Erythroblast (primary cell): ENCODE measurements at places on chromosomes 4 and X.

DNA sequence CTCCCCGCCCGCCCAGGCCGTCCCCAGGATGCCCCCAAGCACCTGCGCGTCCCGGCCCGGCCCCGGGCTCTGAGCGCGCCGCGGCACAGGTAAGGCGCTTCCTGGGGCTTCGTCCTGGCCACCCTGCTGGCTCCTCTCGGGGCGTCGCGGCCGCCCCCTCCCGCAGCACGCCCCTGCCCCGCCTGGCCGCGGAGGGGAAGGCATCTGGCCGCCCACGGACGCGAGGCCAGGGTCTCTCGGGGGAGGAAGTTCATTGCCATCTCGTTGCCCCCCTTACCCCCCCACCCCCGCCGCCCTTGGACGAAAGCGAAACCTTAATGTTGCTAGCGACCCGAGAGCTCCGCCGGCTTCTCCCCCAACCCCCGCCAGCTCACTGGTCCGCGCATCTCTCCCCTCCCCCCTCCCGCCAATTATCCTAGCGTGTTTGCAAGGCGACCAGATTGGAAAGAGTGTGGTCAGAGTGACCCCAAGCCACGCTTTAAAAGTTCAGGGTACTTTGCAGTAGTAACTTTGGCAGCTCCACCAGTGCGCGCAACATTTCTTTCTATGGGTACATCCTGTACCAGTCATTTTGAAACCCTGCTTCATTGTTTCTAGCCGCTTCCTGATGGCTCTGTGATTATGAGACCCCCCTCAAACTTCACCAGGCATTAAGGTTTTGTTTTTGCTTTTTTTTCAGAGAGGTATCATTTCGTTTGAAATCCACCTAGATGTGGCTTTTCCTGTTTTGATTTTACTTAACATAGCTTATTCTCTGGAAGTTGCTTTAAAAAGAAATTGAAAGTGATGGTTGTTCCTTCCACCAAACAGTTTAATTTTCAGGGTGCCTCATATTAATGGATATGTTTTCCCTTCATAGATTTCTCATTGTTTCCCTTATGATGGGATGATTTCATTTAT, 626 bp downstream of the TBC1D1 start:
- DNase-seq, result no peak

GRCh38 chrX:75365243-75365975, 91.5 kb downstream of the UPRT start:
- no peak for DNase-seq

DNA sequence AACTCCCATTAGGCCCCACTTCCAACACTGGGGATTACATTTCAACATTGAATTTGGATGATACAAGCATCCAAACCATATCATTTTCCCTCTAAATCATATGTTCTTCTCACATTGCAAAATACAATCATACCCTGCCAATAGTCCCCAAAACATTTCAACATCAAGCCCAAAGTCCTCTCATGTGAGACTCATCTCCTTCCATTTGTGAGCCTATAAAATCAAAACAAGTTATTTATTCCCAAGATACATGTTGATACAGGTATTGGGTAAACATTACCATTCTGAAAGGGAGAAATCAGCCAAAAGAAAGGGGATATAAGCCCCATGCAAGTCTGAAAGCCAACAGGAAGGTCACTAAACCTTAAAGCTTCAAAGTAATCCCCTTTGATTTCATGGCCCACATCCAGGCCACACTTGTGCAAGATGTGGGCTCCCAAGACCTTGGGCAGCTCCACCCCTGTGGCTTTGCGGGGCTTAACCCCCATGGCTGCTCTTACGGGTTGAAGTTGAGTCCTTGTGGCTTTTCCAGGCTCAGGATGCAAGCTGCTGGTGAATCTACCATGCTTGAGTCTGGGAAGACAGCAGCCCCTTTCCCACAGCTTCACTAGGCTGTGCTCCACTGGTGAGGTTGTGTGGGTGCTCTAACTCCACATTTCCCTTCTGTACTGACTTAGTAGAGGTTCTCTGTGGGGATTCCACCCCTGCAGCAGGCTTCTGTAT, 40.6 kb upstream of the SERTM2 start:
- no peak for DNase-seq

- DNase-seq, result no peak
These were observed 184.7 kb downstream of the ARHGAP6 start for GRCh38 chrX:11481035-11481434.

DNA sequence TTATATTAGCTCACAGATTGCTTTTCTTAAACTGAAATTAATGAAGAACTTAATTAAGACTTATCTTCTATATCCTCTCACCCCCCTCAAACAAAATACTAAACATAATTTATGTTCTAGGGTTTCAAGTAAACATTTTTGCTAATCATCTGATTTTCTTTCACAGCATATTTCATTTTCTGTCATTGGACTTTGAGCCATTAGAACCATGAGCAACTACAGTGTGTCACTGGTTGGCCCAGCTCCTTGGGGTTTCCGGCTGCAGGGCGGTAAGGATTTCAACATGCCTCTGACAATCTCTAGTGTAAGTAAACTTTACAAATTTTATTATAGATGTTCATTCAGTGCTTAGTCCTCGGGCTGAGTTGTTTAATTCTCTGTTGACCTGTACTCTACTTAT, 3.3 kb downstream of the PDLIM5 start:
- peak; percentile 6 for DNase-seq

- no peak for DNase-seq
These were observed 952.7 kb upstream of the SLIT2 start for GRCh38 chr4:19298998-19299397.

DNA sequence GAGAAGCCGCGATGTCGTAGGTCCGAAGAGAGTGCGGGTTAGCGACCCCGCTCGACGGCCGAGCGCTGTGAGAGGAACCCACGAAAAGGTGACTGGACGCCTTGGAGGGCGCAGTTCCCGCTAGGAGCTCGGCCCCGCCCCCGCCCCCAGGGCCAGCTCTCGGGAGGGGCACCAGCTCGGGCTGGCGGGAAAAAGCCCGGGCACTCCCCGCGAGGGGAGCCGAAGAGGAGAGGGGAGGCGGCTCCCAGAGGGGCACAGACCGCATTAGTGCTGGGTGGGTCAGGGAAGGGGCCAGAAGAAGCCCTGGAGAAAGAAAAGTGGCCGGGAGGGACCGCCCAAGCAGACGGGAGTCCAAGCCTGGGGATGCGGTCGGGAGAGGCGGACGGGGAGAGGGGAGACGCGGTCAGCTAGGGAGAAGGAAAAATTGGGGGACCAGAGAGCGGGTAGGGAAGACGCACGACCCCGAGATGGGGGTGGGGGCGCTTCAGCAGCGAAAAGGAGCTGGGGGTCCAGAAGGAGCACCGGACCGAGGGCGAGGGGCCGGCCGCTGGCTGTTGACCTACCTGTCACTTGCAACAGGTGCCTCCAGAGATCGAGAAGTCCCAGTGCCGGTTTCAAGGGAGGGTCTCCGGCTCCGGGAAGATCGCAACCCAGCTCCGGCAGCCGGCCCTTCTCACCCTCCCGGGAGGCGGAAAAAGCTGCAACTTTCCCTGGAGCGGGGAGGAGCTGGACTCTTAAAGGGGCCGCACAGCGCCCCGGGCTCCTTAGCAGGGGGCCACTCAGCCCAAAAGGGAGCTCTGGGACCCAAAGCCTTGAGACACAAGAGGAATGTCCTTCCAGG, at the start of gene SYTL4:
SYTL4 (minus strand) TSS at position 681 of the 841 bp plus-strand sequence. CDS start 30,084 bp downstream, outside the sequence.
- DNase-seq, result peak; percentile 70

GRCh38 chrX:22634083-22634482, 361.4 kb downstream of the CBLL2 start:
- DNase-seq, result no peak

- DNase-seq, result no peak
These were observed 153.3 kb upstream of the LNX1 start for GRCh38 chr4:53744446-53745160.

GRCh38 chr4:43360296-43360695, 467.8 kb downstream of the GRXCR1 start:
- DNase-seq, result no peak

DNA sequence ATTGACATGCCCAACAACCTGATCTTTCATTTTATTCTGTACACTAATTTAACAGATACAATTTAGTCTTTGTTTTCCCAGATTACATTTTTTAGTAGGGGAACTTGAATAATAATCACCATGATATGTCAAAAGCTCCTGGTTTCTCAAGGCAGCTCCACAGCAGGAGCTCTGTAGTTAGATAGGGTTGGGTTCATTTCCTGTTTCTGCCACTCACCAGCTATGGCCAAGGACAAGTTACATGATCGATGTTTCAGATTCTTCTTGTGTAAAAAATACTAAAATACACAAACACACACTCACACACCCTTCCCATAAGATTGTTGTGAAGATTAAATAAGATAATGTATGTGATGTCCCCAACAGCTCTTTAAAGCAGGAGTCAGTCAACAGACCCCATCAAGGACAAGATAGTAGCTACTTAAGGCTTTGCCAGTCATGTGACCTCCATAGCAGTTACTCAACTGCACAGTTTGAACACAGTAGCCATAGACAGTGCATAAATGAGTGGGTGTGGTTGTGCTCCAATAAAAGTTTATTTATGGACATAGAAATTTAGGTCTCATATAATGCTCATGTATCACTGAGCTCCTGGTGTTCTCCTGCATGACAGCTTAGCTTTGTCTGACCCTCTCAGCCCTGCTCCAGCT, 18.4 kb downstream of the GUCY1A1 start:
- DNase-seq, result no peak

DNA sequence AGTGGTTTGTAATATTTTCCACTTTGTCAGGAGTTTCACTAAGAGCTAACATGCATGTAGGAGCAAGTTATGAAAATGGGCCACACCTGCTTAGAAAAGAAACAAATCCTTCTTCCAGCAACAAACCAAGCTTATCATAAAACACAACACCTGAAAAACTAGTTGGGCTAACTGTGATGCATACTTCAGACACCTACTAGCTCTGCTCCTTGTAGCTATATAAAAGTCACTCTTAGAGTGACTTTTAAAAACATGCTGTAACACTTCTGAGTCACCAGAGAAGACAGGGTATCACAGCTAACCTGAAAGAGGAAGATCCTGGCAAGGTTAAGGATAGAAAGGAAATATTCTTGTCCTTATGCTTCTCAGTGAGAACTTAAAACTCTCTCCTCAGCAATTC, 3.6 kb upstream of the SLAIN2 start:
- no peak for DNase-seq

DNA sequence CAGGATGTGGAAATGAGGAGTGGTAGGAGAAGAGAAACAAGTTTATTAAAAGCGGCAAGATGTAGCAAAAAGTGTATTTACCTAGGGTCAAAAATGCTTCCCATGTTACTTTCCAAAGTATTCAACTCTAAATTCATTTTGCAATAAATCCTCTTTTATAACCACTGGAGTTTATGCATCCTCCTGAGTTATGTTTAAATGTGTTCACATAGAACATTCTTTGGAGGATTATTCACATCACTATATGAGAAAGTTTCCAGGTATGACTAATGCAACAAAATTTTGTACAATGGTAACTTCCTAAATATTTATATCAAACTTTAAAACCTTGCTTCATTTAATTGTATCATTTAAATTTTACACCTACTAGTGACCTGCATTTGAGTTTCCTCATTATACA, 870.6 kb upstream of the SLIT2 start:
- DNase-seq, result no peak

- DNase-seq, result peak; percentile 7
These were observed 141.5 kb downstream of the RPS6KA6 start for GRCh38 chrX:84046403-84046984.

GRCh38 chrX:140034916-140035315, 69.6 kb upstream of the CXorf66 start:
- no peak for DNase-seq

GRCh38 chr4:109977854-109978501, 65.3 kb downstream of the EGF start:
- DNase-seq, result peak; percentile 31

DNA sequence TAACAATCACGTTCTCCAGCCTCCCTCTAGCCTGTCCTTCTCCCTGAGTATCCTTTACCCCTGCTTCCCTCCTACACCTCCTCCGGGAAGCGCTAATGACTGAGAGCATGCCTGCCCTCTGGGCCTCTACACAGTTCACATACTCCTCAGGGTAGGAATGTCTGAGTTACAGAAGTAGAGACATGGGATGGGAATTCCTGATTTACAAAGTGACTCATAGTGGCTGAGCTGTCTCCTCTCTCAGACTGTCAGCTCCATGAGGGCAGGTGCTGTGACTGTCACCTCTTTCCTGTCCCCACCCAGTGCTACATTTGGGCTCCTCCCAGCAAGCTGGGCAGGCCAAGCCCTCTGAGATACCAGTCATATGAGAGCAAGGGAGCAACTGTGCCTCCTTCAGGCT, 2.6 kb downstream of the LAS1L start:
- DNase-seq, result no peak

GRCh38 chr4:79996851-79997250, 76.2 kb downstream of the ANTXR2 start:
- DNase-seq, result no peak

DNA sequence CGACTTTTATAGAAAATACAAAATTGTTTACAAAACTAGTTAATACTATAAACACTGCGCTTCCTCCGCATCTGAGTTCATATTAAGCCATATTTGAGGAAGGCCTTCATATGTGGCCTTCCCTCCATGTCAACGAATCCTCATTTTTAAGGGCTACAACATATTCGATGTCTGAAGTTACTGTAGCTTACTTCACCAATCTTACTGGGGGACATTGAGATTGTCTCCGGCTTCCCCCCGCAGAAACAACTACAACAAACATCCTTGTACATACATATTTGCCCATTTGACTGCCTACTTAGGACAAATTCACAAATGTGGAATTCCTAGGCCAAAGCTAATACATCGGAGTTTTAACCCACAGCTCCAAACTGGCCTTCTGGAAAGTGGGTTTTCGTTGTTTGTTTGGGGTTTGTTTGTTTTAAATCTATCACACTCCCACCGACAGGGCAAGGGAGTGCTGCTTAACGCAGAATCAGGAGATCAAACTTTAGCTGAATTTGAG, 581 bp upstream of the FAM114A1 start:
- DNase-seq, result no peak

- no peak for DNase-seq
These were observed 54.7 kb upstream of the ZXDA start for GRCh38 chrX:57964975-57965374.

- DNase-seq, result no peak
These were observed 23.7 kb downstream of the SULT1E1 start for GRCh38 chr4:69836287-69836686.

GRCh38 chr4:54427826-54428225, 198.7 kb downstream of the PDGFRA start:
- no peak for DNase-seq

GRCh38 chrX:1244164-1245076, 24.2 kb upstream of the CSF2RA start:
- DNase-seq, result no peak

- no peak for DNase-seq
These were observed 46.8 kb downstream of the UCHL1 start for GRCh38 chr4:41303372-41304118.

DNA sequence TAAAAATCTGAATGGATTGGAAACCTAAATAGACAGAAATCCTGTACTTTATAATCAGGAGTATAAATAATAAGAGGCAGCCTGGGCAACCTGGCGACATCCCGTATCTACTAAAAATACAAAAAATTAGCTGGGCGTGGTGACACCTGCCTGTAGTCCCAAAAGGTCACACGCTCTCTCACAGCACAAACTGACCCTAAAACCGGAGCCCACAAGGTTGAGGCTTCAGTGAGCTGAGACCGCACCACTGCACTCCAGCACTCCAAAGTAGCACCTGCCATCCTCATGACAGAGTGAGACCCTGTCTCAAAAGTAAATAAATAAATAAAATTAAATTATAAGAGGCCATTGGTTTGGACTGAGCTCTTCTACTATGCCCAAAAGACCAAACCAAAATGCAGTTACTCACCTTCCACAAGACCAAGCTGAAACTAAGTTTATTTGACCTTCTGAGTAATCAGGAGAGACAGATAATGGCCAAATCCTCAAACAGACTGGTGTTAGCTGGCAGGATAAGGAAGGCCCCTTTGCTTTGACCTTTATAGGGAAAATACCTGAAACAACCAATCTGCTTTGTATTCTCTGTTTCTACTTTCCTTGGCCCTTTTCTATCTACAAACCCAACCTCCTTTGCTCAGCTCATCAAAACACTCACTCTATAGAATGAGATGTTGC, 3.2 kb upstream of the GRSF1 start:
- DNase-seq, result no peak
